ENCODE measurements at places on chromosomes 7 and 10.
A peak's percentile ranks its signal among the peaks of the same experiment; 100 is the strongest.

- no peak for DNase-seq
Measured at GRCh38 chr10:86666538-86666937, 1.8 kb upstream of the LDB3 start.

GRCh38 chr10:52030975-52031374 lies 283.1 kb upstream of the DKK1 start:
- DNase-seq = no peak

DNA sequence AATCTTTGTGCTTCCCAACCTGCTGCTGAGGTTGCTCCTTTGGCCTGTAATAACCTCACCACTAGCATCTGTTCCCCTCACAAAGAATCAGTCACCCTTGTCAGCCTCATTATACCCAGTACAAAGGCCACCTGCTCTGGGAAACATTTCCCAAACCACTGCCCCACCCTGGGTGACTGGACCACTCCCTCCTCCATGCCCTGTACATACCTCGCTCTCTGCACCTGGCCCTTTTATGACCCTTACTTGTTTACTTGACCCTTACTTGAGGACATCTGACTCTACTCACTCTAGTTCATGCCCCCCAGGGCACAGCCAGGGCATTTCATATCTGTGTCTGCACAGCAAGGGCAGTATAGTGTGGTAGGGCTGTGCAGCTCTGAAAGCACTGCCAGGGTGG lies 21.4 kb upstream of the AOC1 start:
- DNase-seq = no peak

DNA sequence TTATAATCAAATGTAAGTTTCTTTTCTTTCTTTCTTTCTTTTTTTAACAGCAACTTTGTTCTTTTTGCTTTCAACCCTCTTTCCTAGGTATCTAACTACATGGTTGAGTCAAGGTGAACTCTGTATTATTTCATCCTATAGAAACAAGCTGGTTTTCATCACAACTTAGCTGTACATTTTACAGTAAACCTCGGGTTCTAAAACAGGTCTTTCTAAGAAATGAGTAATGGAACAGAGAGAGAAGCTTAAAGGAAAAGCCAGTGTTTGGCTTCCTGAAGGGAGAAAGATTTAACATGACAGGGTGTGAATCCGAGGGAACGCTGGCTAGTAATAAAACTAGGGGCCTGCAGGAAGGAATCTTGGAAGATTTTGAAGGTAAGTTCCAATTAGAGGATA lies 143.4 kb upstream of the ITGB1 start:
- peak; percentile 61 for DNase-seq

DNA sequence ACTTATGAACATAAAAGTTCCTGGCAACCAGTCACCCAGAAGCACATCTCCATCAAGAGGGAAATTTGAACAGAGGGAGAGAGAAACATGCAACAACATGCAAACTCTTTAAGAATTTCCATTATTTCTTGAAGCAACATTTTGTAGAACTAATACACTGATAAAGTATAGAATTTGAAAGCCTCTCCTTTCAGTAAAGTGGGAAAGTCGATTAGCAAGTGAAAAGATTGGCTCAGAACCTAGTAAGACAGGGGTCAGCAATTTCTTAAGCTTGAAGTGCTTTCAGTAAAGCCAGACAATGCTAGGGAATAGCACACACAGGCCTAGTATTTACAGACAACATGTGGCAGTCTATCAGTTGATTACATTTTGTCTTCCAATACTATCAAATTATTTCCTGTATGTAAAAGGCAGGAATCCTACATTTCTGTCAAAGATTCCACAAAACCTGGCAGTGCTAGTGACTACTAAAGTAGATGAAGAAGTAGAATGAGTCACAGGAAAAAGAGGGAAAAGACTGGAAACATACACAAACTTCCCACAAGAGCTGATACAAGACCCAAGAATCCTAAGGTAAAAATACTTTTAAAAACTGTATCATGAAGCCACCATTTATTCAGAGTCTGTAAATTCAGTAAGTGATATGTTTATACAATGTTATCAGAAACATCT lies 25.2 kb downstream of the DNAJC1 start:
- DNase-seq = no peak

- DNase-seq = no peak
Measured at GRCh38 chr7:39678930-39679709, 55.7 kb downstream of the RALA start.

DNA sequence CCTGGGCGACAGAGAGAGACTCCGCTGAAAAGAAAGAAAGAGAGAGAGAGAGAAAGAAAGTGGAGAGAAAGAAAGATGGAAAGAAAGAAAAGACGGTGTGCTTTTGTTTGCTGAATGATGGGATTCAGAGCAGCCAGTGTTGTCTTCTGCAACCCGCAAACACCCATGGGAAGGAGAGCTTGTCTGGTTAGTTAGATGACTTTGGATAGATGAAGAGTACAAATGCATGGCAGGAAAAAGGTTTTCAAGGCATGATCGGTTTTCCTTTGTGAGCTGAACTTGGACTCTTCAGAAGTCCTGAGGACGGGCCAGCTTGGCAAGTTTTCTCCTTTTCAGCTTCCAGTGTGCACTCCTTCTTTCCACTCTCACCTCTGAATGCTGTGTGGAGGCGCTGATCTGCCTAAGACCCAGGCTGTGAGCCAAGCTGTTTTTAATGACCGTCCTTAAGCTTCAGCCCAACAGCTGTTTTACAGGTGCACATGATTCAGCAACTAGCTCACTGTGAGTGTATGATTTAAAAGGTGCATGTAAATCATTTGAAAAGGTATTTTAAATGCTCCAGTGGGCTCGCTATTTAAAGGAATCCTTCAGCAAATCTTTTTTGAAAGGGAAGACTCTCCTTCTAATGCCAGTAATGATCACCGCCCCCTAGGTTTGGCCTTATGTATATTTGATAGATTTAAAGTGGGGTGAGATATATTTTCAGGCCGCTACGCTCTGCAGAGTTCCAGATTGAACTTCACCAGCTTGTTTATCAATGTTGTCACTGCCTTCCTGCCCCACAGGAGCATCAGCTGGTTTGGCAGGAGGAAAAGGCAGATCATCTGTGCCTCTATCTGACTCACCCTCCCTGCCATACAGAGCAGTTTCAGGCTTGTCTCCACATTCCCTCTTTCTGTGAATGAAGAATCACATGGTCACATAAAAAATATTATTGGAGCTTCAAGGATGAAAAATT lies 115.0 kb downstream of the PLXDC2 start:
- DNase-seq = no peak

GRCh38 chr10:132061465-132061864 lies 4.3 kb upstream of the JAKMIP3 start:
- DNase-seq = no peak

DNA sequence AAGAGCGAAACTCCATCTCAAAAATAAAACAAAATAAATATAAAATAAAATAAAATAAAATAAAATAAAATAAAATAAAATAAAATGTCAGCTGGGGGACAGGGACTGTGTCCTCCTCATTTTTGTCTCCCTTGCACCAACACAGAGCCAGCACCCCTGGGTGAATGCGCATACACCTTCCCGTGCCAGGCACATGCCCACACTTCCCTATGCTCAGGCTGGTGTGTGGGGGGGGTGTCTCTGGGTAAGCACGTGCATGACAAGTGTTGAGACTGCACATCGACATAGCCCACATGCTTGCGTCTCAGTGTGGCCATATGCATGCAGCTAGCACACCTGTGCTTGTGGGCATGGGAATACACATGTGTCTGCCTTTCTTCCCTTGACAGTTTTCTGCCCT lies 24.7 kb upstream of the TLX1 start:
- no peak for DNase-seq

GRCh38 chr7:29854257-29854938 lies 48.1 kb downstream of the WIPF3 start:
- no peak for DNase-seq

DNA sequence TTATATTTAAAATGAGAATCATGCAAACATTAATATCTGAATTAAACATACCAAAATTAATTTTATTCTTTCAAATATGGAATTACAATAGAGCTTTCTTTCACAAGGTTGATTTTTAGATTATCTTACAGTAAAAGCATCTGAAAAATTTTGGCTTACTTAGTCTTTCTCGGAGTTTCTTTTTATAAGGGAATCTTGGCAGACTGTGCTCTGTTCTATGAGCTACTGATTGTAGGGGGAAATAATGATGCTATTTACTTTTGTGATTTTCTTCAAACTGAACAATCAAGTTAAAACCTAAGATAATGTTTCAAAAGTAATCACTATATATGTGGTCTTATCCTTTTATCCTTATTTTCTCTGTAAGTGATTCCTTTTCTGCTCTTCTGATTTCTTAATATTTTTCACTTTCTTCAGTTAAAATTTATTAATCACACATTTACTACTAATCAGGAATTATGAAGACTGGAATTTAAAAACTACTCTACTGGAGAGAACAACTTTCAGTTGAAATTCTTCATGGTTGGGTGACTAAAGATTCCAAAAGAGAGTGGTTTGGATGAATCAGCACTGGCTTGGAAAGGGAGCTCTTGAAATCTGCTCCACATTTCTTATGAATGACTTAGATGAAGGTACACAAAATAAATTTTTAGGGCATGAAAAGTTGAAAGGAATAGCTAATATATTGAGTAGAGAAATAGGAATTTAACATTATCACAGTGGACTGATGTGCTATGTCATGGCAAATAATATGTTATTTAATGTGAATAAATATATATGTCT lies 103.9 kb downstream of the PPP1R9A start:
- DNase-seq = no peak

DNA sequence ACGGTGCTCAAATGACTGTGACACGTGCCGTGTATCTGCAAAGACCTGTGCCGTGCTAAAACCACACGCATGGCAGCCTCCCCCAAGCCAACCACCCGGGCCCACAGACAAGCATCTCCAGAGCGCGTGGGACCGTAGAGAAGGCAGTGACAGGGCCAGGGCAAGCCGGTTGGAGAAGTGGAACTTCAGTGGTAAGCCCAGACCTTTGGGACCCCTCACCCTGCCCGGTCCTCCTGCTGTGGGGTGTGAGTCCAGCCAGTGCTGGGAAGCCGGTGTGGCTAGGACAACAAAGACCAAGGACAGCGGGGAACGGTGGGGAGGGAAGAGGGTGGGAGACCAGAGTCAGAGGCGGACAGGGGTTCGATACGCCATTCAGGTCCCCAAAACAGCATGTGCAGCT lies 476.2 kb downstream of the DNAJB6 start:
- no peak for DNase-seq

GRCh38 chr7:115260381-115260780 lies 338.5 kb downstream of the MDFIC start:
- DNase-seq = no peak

DNA sequence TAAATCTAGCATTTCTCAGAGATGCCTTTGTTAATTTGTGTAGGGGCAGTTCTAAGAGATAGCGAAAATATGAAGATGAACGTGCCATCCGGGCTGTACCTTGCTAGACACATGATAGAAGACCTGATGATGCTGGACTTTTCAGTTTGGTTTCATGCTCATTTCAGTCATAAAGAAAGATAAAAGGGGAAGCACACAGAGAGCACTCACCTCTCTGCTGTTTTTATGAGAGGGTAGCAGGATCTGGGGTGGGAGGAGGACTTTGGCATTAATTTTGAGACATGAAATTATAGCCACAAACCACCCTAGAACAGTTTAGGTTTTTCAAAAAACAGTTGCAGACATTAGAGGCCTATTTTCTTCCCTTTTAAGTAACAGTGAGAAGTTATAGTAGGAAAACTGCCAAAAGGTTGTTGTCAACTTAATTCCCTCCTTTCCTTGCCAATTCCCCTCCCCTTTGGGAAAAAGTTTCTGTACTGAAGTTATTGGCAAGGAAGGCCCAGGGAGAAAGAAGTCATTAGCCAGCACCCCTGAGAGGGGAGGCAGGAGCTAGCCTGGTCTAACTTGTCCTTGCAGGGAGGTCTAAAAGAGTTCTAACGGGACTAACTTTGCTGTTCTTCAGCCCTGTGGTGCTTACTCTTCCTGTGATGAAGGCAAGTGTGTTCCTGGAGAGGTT lies 2.6 kb downstream of the ST7 start:
- peak; percentile 72 for DNase-seq

- no peak for DNase-seq
Measured at GRCh38 chr7:85454904-85455303, 268.0 kb upstream of the SEMA3D start.

DNA sequence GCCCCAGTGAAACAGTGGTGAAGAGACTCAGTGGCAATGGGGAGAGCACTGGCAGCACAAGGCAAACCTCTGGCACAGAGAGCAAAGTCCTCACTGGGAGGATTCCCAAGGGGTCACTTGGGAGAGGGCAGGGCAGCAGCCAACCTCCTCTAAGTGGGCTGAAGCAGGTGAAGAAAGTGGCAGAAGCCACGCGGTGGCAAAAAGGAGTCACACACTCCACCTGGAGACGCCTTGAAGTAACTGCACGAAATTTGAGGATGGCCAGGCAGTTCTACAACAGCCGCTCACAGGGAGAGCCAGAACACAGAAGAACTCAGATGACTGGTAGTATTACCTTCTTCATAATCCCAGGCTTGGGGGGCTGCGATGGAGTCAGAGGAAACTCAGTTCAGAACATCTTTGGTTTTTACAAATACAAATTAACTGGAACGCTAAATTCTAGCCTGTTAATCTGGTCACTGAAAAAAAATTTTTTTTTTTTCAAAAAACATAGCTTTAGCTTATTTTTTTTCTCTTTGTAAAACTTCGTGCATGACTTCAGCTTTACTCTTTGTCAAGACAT lies 574 bp upstream of the IL6 start:
- peak; percentile 82 for DNase-seq

- no peak for DNase-seq
Measured at GRCh38 chr10:14695847-14696480, 78.7 kb downstream of the FAM107B start.

- DNase-seq = no peak
Measured at GRCh38 chr10:122379041-122379440, 4.5 kb downstream of the PLEKHA1 start.

DNA sequence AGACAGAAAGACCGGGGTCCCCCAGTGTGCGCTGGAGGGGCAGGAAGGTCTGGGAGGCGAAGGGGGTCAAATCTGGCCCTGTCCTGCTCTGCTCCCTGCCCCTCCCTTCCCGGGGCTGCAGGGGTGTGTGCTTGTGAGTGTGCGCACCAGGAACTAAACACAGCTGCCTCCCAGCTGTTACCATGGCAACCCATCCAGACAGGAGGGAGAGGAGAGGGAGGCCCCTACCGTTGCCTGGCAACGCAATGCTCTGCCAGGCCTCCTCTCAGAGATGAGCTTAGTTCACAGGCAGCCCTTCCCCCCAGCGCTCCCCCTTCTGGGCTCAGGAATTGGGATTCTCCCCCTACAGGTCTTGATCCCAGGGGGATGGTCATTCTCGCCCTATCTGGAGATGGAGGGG lies 6.1 kb downstream of the NYAP1 start:
- peak; percentile 65 for DNase-seq

- no peak for DNase-seq
Measured at GRCh38 chr7:7698930-7699329, 19.5 kb downstream of the RPA3 start.

DNA sequence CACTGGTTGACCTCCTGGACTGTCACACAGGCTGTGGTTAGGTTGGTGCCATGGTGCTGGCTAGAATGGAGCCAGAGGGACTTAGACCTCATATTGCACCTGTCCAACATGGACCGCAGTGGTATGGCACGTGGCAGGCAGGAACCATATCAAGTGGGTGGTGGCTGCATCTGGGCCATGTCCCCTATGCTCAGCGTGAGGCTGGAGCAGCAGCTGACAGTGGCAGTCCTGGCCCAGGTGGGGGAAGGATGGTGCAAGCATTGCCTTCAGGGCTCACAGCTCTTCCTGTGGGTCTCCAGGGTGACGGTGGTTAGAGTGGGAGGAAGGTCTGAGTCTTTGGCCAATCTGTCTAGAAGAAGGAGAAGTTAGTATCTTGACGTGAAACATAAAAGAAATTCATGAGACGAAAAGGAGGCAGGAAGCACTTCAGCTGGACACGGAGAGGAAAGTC lies 54.5 kb upstream of the PFKFB3 start:
- no peak for DNase-seq

GRCh38 chr7:159078911-159079270 lies 65.8 kb downstream of the VIPR2 start:
- no peak for DNase-seq
